Endothelial cell of coronary artery (primary cell): ENCODE measurements at places on chromosomes 16 and 17. TPM values are rescaled to one million over a fixed set of nuclear protein-coding genes. Genes with fewer than 3 reads are reported as not detected.

Gene SLC13A2
- total RNA-seq = not detected in 2 replicates

Gene KRTAP4-9
- total RNA-seq = not detected in 2 replicates

Gene TP53TG3C
- not detected in 2 replicates for total RNA-seq

Gene PLD6
- 0.66 and 1.3 TPM in 2 replicates for total RNA-seq

Gene ADAP2
- 0.36 TPM in 1 of 2 replicates, not detected in the other for total RNA-seq

Gene PDILT
- total RNA-seq = not detected in 2 replicates

Gene GP1BA
- not detected in 2 replicates for total RNA-seq

Gene CFAP119
- total RNA-seq = 1.1 and 1.8 TPM in 2 replicates

Gene OTOP3
- not detected in 2 replicates for total RNA-seq

Gene C16orf54
- not detected in 2 replicates for total RNA-seq

Gene SLFN5
- 36.6 TPM in 2 replicates for total RNA-seq

Gene PIK3R5
- 0.09 TPM in 1 of 2 replicates, not detected in the other for total RNA-seq

Gene LITAF
- total RNA-seq = 0.81 and 3.3 TPM in 2 replicates

Gene CACNG3
- total RNA-seq = not detected in 2 replicates

Gene SDR42E2
- under 0.01 and 0.09 TPM in 2 replicates for total RNA-seq

Gene SULT1A4
- total RNA-seq = 5.4 and 6.2 TPM in 2 replicates

Gene ELMO3
- total RNA-seq = 0.72 and 1.2 TPM in 2 replicates

Gene PTX4
- total RNA-seq = not detected in 2 replicates

Gene CBFA2T3
- not detected in 2 replicates for total RNA-seq

Gene TEFM
- 8.5 and 8.7 TPM in 2 replicates for total RNA-seq

Gene KCNJ18
- not detected in 2 replicates for total RNA-seq

Gene NMRAL1
- 64.6 and 69.6 TPM in 2 replicates for total RNA-seq

Gene GPS1
- 105 and 107 TPM in 2 replicates for total RNA-seq

Gene CLEC18C
- total RNA-seq = 0.19 TPM in 1 of 2 replicates, not detected in the other

Gene SCGB1C2
- total RNA-seq = not detected in 2 replicates
